ENCODE measurements at places on chromosomes 7 and 10.

DNA sequence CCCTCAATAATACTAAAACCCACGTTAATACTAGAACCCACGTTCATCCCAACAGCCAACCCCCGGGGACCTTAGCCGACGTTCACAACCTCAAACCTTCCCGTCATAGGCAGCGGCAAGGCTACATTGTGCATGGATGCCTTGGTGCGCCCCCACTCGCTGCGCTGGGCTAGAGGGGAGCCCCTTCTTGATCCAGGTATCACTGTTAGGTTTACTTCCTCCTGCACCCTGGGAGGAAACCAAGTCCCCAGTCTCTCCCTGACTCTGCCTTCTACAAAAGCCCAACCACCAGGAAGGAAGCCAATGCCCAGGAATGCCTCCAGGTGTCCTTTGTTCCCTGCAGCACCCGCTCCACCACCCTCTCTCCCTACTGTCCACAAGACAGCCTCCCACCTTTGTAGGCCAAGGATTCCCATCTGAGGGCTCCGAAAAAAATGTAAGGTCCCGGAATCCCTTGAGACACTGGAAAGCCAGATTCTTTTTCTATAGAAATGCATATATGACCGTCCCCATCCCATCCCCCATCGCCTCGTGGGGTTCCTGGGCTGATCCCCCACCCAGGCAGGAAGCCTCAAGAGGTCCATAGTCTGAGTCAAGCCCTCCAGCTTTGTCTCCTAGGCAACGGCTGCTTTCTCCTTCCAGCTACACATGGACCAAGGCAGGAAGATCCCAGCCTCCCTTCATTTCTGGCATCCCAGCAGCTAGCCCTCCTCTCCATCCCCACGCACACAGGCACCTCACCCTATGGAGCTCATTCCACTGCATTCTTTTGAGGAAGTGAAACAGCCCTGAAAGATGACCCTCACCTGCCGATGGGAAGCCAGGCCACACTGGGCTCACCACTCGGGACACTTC is 25.2 kb downstream of the CTBP2 start:
- DNase-seq = no peak

DNA sequence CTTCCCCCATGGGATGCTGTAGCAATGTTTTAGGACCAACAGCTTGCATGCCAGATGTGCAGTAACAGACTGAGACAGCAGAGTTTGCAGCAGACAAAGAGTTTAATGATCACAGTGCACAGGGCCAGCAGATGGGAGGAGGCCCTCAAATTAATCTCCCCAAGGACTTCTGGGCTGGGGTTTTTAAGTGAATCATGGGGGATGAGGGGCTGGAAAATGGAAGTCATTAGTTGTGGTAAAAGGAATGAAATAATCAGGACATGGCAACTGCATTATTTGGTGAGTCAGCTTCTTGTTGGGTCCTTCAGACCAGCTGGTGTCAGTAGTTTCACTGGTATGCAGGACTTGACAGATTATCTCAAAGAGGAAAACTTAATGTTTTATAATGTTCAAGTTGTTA is 12.6 kb upstream of the NRBF2 start:
- DNase-seq = peak; percentile 96

GRCh38 chr7:138468244-138469123 is 8.4 kb downstream of the TRIM24 start:
- DNase-seq = no peak

DNA sequence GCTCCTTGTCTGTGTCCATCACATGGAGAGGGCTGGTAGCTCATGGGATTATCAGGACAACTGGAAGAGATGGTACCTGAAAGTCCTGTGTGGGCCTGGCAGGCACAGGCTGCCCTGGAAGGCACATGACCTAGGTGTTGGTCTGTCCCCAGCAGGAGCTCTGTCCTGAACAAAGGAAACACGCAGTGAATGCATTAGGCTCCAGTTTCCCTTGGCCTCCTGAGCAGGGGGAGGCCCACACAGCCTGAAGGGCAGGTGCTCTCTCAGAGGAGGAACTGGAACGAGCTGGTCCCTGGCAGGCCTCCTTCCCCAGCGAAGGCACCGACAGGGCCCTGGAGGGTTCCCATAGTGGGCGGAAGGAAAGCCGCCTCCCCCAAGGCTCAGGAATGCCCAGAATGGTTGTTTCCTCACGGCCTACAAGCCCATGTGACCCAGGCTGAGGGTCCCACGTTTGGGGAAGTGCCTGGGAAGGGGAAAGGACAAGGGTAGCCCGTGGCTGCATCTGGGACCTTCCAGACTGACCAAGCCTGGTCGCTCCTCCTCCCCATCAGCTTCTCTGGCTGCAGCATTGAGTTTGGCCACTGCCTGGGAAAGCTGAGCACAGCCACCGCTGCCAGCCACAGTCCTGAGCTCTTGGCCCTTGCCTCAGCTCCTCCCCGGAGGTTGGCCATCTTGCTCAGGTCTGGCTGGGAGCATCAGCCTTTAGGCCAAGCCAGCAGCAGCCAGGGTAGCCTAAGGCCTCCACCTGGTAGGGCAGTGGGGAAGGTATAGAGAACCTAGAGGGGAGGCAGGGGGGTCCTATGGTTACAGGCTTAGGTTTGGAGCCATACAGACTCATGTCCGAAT is 21.8 kb downstream of the CXCL12 start:
- DNase-seq = no peak

GRCh38 chr7:114160925-114161324 is 242.1 kb upstream of the PPP1R3A start:
- DNase-seq = no peak

- no peak for DNase-seq
Measured at GRCh38 chr10:6064119-6064518, 2.0 kb upstream of the IL2RA start.

DNA sequence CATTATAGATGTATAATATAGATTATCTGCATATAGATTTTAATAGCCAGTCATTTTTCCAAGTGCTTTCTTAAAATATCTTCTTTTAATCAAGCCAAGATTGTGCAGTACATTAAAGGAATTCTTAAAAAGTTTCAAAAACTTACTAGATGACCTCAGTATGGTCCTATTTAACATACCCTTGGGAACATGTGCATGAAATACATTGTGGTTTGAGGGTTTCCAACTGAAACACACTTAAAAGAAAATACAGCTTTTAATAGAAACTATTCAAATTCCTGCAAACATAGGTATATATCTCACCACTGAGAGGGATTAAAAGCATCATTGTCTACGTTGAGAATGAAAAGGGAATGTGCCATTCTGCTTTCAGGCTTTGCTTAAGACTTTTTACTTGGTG is 364.9 kb downstream of the SUGCT start:
- peak; percentile 39 for DNase-seq

- DNase-seq = no peak
Measured at GRCh38 chr7:50272808-50273207, 31.7 kb upstream of the IKZF1 start.

DNA sequence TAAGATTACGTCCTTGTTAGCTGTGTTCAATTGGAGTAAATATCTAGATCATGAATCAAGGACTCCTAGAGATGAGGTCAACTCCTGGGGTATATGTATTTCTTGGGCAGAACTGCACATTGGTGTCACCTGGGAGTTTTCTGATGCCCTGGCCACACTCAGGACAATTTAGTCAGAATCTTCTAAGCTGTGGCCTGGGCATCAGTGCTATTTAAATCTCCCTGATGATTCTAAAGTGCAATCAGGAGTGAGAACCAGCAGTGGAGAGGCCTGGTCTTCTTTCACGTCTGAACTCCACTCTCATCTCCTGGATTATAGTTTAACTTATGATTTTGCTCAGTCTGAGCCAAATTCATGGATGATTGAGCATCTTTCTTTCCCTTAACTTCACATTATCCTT is 218.0 kb downstream of the BMPER start:
- no peak for DNase-seq

DNA sequence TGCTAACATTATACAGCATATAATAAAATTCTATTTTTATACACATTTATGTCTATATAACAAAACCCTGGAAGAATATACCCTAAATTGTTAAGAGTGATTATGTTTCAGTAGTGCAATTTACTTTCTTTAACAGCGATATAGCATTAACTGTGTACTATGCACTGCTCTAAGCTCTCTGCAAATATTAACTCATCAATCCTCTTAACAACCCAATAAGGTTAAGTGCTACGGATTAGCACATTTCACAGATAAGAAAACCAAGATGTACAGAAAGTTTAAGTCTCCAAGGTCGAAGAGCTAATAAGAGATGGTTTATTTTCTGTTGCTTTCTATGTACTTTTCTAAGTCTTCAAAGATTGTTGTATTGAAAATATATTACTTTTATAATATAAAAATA is 95.8 kb downstream of the SEMA3C start:
- DNase-seq = no peak

DNA sequence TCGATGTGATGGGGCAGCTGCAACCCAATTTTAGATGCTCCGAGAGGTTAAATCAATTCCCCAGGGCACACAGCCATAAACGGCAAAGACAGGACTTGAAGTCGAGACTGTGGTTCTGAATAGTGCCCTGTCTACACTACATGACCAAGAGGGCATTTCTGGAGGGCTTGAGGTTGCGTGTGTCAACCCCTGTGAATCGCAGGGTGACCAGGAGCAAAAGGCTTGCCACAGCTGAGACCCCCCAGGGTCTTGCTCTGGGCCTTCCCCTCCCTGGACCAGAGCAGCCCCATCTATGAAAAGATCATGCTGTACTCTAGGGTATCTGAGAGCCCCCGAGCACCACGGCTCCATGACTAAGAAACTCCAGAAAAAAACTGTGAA is 26.8 kb upstream of the RASGEF1A start:
- DNase-seq = no peak

- DNase-seq = no peak
Measured at GRCh38 chr7:4682621-4683042, 537 bp downstream of the FOXK1 start.

- no peak for DNase-seq
Measured at GRCh38 chr7:85596827-85597226, 410.0 kb upstream of the SEMA3D start.

GRCh38 chr7:84637568-84638338 is 443.2 kb upstream of the SEMA3A start:
- peak; percentile 38 for DNase-seq

DNA sequence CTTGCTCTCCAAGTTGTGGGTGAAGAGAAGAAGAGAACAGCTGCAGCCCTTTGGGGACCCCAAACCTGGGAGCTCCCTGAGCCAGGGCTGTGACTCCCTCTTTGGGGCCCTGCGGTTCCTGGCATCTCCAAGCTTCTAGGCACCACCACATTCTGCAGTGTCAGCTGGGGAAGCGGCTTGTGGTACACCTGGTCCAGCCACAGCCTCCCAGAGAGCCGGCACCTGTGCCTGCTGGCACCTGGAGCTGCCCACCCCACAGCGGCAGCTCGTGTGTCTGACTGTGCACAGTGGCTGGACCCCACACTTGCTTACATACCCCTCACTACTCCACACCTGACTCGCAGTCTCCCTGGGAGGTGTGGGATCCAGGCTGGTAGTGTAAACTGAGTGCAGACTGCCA is 23.5 kb downstream of the FAM241B start:
- DNase-seq = no peak

DNA sequence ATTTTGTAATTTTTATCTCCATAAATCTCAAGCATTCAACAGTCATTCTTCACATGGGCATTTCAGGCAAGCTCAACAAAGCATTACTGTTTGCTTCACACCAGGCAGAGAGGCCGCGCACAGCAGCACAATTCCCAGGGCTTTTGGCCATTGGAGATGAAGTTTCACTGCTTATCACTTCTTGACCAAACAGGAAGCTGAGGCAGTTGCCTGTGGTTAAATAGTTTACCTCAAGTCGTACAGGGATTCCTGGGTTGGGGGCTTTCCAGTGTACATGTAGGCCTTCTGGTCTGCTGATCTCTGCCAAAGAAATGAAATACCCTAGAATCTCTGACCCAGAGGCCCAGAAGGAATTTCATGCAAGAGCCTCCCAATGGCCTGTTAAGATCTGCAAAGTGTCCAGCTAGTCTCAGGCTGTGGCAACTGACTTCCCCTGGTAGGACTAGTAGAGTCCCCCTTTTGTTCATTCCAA is 11.2 kb upstream of the PRDX3 start:
- no peak for DNase-seq

- no peak for DNase-seq
Measured at GRCh38 chr10:57972783-57973182, 294.9 kb downstream of the IPMK start.

DNA sequence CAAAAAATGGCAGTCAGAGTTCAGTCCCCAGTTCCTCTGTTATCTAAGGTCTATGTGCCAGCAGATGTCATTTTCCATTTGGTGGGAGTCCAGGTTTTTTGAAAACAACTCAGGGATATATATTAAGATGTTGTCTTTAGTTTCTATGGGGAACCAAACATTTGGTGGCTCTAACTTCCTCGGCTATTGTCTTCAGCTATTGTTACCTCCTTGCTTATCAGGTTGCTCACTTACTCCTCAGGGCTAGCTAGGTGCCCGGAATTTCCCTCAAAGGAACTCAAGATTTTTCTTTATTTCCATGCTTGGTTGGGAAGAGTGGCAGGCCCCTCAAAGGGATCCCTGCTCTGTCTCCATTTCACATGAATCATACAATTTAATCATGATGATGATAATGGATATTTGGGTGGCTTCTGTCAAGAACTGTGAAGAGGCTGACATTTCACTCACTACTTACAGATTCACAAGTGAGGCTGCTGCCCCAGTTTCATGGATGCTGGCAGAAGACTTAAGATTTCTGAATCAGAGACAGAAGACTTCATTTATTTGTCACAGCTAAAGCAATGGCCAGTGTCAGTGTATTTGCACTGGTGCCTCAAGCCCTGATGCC is 182.8 kb downstream of the PKD1L1 start:
- DNase-seq = no peak

GRCh38 chr10:46541735-46542566 is 14.5 kb downstream of the GPRIN2 start:
- DNase-seq = no peak

GRCh38 chr10:114932945-114933344 is 5.0 kb upstream of the TRUB1 start:
- no peak for DNase-seq

DNA sequence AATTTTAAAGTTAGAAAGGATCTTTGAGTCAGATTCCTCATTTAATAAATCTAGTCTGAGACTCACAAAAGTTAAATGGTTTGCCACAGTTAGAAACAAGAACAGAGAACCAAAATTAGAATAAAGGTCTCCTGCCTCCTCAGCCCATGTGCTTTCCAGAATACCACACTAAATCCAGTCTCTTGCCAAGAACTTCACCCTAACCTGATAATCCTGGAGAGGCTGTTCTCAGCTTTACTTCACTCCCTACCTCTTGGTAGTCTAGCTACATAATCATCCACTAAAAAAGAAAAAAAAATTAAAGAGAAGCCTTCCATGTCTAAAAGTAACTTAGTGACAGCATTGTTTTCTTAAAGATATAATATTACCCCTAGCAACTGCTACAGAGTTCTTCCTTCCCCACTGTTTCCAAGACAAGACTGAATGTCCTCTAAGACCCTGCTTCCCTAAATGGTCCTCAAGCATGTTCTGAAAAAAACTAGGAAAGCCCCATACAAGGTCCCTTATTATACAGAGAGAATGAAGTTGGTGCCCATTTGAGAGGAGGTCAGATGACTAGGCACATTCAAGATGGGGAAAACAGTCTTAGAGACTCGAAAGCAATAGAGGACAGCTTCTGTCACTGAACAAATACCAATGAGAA is 56.8 kb downstream of the ZNF438 start:
- DNase-seq = no peak

GRCh38 chr10:116831790-116832189 is 17.5 kb upstream of the ENO4 start:
- no peak for DNase-seq
